ENCODE measurements at places on chromosomes 3 and 15. TPM values are rescaled to one million over a fixed set of nuclear protein-coding genes. Genes with fewer than 3 reads are reported as not detected.

GRCh38 chr15:29067949-29068348, 182.2 kb downstream of the APBA2 start:
- H3K36me3 ChIP-seq, result no peaks in the 10 kb centered on the region
- no peak overlapping the region for H3K4me3 ChIP-seq
- no peaks in the 10 kb centered on the region for H3K27me3 ChIP-seq

Gene IL5RA
- not detected for total RNA-seq

Gene LARP6
- total RNA-seq, result 21.0 TPM

DNA sequence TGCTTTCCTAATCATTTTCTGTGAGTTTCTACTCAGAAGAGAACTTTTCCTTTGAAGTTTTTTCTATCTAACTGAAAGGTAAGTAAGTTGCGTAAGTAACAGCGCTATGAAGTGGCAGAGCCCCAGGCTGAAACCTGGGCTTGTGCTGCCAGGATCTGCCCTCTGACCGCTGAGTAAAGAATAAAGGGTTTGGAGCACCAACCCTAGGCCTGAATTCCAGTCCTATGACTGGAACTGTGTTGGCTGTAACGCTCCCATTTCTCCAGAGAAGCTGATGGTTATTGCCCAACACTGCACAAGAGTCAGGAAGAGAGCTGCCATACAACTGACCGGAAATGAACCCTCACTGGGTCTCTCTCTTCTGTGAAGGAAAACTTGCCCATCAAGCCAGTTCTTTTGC, 87.0 kb downstream of the FOXB1 start:
- no peaks in the 10 kb centered on the region for H3K36me3 ChIP-seq
- H3K27me3 ChIP-seq, result no peaks in the 10 kb centered on the region
- no peak overlapping the region for H3K4me3 ChIP-seq
- H3K27ac ChIP-seq, result no peak overlapping the region
- peaks cover 6% of the 10 kb centered on the region for H3K4me1 ChIP-seq
- no peak for DNase-seq

Gene ARIH2
- 136 TPM for total RNA-seq

Data from H1 (cell line).